ENCODE measurements at places on chromosomes 13 and 19. TPM values are rescaled to one million over a fixed set of nuclear protein-coding genes. Genes with fewer than 3 reads are reported as not detected.

Gene SLC17A7
- total RNA-seq: 0.07 TPM

DNA sequence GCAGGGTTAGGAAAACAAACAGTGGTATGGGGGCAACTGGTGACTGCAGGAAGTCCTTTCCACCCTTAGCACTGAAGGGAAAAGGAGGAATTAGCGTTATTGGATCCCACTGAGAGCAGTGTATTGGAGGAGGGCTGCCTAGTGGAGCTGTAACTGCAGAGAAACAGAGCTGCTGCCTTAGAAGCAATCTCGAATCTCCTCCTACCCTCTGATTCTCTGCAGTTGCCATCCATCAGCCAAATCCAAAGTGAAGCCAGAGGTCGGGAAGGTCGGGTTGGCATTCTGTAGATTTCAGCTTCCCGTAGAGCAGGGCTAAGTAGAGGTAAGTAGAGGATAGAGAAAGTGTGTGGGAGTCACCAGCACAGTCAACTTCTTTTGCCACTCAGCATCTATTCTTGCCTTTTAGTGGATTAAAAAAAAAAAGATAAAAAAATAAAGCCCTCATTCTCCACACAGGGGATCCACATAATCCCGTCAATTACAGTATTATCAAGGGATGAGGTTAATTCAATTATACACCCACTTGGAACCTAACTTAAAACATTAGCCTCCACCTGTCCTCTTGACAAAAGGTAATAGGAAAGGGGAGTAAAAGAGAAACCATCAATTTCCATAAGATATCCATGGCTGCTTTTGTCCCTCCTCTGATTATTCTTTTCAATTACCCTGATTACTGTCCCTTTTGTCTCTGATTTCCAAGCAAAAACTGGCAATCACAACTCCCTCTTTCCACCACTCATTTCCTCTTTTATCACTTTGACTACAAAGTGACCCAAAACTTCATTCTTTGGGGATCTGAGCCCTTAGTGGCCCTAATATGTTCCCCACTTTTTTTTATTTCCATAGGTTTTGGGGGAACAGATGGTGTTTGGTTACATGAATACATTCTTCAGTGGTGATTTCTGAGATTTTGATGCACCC lies 234.7 kb downstream of the RBM26 start:
- DNase-seq: no peak

DNA sequence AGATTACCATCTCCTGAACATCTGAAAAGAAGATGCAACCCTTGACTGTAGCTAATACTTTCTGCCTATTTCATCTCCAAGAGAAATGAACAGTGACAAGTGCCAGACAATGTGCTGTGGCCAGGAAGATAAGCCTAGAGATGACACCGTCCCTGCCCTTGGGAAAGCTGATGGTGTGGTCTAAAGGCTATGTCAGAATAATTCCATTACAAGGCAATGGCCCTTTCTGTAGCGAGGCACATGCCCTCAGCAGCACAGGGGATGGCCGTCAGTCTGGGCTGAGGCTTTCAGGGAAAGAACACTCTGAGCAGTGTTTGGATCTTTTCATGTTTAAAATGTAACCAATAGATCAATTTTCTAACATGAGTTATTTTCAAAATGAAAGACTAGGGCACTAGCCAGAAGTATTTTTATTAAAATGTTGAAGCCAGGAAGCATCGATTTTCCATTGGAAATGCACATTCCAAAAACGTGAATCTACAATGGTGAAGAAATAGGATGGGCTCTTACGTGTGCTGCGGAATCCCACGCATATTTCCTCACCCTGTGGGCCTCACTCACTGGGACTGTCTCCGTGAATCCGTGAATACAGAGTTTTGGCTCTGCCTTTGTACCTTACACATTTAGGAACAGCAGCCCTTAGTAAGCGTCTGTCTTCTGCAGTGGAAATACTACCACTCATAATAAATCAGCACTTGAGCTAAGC lies 22.0 kb downstream of the COL4A1 start:
- no peak for DNase-seq

DNA sequence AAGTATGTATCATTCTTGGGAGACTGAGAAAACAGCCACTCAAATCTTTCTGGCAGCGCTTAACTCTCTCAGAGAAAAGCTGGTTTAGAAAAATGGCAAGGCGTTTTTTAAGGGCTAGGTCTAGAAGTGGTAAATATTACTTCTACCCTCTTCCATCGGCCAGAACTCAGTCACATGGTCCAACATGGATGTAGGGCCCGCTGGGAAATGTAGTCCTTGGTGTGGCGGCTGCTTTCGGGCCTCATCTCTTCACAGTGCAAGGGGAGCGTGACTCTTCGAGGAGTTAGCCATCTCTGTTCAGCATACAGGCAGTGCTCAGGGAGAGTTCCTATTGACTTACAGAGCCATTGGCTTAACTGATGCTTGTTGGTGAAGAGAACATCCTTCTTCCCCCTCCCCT lies 6.3 kb downstream of the VSTM2B start:
- no peak for DNase-seq

DNA sequence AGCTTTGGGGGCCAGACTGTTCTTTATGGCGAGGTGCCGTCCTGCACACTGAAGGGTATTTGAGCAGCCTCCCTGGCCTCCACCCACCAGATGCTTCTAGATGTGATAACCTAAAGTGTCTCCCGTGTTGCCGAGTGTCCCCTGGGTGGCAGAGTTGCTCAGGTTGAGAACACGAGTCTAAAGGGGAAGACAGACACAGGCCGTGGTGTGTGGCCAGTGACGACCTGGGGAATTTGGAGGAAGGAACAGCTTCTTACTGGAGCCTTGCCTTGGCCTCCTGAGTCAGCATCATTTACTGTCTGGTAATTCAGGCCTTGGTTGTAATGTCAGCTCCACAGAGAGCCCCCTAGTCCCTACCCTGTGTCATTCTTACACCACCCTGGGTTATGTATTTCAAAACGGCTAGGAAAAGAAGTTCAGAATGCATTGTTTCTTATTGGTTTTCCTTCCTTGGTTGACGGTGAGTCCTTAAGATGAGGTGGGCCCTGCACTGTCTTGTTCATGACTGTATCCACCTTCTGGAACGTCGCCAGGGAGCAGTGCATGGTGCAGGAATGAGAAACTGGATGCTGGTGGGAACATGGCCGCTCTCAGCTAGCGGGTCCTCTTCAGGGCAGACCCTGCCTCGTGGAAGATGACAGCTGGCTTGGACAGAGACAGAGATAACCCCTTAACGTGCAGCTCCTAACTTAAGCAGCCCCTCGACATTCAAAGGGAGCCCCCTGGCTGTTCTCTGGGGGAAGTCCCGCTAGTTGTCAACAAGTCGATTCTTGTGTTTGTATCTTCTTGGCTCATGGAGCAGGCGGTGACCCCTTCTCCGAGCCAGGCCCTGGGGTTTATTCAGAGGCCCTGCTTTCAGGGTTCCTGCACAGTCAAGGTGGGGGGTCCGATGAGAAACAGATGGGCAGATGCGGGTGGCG lies 7.2 kb downstream of the SIN3B start:
- no peak for DNase-seq

- no peak for DNase-seq
These were observed 1.5 kb upstream of the GRWD1 start for GRCh38 chr19:48444129-48444935.

- no peak for DNase-seq
These were observed 19.3 kb downstream of the ZNF583 start for GRCh38 chr19:56423276-56423984.

Gene C13orf46
- 1.5 TPM for total RNA-seq

DNA sequence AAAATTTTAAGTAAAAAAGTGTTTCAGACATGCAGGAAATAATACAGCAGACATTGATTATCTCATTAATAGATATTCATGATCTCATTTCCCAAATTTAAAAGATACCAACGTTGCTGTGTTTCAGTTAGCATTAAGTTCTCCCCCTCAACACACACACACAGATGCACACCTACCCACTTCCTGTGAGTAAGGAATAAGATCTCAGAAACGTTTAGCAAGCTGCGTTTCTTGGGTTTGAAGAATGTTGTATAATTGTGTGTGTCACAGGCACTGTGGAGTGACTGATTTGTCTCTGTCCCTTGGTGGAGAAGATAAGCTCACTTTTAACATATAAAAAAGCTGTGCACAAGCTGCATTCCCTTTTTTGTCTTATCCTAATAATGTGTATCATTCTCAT lies 196.8 kb downstream of the PDS5B start:
- DNase-seq: peak; percentile 23

Gene TPTE2
- not detected for total RNA-seq

Gene ANGPTL4
- 2.3 TPM for total RNA-seq

GRCh38 chr19:17982430-17982829 lies 15.5 kb downstream of the KCNN1 start:
- DNase-seq: no peak

Gene CEACAM8
- not detected for total RNA-seq

DNA sequence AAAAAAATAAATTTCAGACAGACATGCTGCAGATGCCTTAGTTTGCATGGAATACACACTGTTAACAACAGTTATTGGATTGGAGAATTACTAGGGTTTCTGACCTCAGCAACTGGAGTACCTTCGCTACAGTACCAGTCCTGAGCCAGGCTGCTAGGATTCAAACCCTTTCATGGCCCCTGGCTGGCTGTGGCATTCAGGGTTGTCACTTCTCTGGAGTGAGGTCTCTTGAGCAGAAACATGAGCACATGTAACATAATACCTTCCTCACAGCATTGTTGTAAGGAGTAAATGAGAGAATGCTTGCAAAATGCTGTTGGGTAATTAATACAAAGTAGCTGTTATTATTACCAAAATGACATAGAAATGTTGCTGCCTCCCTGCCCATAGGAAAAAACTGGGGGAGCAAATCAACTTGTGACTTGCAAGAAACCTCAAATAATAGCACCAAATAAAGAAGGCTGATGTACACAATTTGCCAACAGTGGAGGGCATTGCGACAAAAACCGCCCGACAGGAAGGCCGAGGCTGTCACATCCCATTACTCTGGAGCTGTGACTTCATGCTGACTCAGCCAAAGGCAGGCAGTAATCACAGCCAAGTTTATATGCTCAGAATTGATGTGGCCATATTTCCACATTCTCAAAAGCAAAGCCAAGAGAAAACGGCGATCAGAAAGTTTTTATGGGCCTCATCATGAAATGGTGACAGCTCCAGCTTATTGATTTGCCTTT lies 100.4 kb downstream of the RFC3 start:
- DNase-seq: peak; percentile 83

Gene PSG11
- total RNA-seq: 0.17 TPM

GRCh38 chr13:61954092-61954491 lies 538.4 kb upstream of the PCDH20 start:
- no peak for DNase-seq

DNA sequence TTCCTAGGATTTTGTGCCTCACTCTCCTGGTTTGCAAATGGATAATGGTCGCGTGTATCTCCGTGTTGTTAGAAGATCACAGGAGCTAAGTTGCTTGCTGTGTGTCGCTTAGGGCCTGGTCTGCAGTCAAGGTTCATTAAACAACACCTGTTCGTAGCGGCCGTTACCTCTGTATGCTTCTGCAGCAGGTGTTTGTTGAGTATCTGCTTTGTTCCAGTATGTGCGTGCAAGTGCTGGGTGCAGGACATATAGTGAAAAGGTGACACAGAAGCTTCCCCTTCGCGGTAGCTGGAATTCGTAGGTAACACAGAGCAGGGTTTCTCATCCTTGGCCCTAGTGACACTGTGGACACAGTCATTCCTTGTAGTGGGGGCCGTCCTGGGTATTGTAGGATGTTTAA lies 5.4 kb downstream of the MED25 start:
- DNase-seq: no peak

- DNase-seq: no peak
These were observed 44.4 kb upstream of the ZNF91 start for GRCh38 chr19:23439623-23440022.

DNA sequence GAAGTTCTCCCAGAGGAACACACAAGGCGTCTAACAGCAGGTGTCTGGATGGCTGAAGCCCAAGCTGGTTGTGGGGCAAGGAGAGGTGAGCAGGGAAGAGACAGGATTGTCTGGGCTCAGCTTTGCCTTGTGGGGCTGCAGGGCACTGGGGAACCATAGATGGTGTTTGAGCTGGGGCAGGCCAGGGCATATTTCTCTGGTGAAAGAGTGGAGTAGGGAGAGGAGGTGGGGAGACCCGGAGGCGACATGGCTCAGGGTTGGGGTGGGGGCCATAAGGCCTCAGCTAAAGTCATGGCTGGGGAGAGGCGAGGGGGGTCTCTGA lies 5.4 kb upstream of the PALM start:
- DNase-seq: no peak

GRCh38 chr19:2391118-2391725 lies 31.2 kb downstream of the TMPRSS9 start:
- DNase-seq: peak; percentile 65

DNA sequence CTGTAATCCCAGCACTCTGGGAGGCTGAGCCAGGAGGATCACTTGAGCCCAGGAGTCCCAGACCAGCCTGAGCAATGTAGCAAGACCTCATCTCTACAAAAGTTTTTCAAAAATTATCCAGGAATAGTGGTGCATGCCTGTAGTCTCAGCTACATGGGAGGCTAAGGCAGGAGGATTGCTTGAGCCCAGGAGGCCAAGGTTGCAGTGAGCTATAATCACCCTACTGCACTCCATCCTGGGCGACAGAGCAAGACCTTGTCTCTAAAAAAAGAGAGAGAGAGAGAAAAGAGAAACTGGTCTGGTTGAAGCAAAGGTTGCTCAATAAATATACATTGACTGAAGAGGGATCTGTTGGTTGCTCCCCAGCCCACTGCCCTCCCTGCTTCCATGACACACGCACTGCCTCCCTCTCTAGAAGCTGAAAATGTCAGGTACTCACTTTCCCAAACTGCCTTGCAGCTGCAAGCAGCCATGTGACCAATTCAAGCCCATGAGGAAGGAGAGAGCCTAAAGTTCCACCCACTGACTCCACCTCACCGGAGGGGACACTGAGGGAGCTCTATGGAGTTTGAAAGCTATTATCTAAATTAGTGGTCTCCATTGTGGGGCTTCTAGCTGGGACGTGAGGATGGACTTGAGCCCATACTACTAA lies 14.0 kb downstream of the CEACAM16 start:
- no peak for DNase-seq

Gene PLPPR3
- not detected for total RNA-seq

Gene SHKBP1
- 55.2 TPM for total RNA-seq

DNA sequence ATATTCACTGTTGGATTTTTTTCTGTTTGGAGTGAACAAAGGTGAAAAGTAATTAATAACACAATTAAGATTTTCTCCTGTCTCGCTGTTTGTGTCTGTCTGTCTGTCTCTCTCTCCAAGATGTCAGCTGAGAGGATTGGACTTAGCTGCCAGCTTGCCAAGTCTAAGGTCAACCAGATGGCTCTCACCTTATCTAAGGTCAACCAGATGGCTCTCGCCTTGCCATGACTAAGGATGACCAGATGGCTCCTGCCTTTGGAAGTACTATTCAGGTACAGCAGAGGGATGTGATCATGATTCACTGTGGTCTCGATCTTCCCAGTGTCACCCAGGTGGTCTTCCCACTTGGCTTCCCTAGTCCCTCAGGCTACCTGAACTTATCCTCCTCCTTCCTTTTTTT lies 1436.4 kb downstream of the UQCRFS1 start:
- no peak for DNase-seq
